ENCODE measurements at places on chromosomes 16 and 17.

DNA sequence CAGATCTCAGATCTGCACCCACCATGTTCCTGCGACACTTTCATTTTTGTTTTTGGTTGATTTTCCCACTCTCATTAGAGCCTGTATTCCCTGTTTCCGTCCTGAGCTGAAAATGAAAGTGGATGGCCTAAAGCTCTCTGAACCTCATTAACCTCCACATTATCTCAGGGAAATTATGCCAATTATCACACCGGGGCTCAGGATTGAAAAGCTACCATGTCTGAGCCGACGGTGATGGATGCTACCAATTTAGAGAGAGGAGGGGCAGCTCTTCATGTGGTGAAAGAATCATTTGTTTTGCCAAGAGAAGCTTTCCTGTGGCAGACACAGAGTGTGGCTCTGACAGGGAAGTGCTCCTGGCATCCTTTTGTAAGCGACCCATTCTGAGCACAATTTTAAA, 410.4 kb upstream of the CDH11 start:
- DNase-seq: no peak

DNA sequence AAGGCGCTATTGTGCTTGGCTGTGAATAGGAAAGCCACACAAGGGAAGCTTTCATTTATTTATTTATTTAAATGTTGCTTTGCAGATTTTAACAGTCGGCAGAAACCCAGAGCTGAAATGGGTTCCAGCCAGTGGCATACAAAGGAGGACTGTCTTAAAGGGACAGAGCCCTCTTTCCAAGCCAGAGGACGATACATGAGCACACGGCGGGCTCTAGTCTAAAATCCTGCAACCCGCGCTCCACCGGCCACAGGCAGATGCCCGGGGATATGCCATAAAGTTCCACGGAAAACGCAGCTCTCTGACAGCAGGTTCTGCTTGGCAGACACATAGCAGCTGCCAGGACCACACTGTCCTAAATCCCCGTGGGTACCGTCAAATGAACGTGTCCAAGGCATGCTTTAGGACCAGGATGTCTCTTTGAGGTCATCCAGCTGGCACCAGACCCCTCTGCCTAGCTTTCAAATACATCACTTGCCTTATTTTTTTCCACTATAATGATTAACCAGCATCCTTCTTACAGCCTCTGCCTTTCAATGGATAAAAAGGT, 64.6 kb downstream of the CYTH1 start:
- DNase-seq: peak; percentile 91

GRCh38 chr17:51734462-51734861, 424.1 kb downstream of the CA10 start:
- DNase-seq: no peak

DNA sequence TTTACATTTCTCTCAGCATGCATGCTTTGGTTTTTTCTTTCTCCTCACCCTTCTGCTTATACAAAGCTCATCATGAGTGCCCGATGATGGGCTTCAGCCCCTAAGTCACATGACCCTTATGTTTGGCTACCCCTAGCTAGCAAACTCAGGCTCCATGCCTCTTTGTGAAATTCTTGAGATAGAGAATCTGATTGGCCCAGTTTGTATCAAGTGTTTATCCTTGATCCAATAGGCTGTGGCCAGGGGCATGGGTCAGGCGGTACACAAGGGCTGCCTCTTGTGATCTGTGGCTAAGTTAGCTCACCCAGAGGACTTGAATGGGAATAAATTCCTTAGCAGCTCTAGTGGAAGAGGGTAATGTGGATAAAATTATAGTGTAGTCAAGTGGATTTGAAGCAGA, 11.5 kb upstream of the TOX3 start:
- DNase-seq: no peak

DNA sequence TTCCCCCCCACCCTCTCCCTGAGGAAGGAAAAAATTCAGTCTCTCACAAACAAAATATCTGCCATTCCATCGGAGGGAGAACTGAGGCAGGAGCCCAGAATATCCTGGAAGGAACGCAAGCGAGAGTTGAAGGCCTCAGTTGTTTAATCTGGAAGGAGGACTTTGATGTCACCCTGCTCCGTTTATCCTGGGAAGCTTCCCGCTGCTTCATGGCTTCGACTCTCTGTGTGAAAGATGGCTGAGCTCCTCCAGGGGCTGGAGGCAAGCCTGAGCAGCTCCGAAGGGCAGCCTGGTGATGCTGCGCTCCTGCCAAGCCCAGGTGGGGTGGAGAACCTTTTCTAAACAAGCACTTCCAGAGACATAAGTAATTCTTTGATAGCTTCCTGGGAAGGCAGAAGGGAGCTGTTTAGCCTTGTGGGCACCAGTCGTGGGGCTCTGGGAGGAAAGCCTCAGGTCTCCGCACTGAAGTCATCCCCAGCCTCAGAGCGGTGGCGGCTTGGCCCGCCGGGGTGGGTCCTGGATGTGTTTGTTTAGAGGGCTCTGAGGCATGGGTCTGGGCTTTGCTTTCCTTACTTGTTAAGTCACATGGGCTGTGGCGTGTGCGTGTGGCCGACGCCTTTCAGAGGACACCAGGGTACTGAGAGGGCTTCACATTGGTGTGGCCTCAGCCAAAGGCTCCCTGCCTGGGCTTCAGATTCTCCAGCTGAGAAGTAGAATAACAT, 7.9 kb downstream of the NKD1 start:
- DNase-seq: no peak

GRCh38 chr17:37300683-37301082, 75.1 kb upstream of the C17orf78 start:
- no peak for DNase-seq

- no peak for DNase-seq
Observed at GRCh38 chr16:50252082-50252611, 14.2 kb upstream of the ADCY7 start.

GRCh38 chr16:24999856-25000461, 15.2 kb downstream of the ARHGAP17 start:
- no peak for DNase-seq

- peak; percentile 59 for DNase-seq
Observed at GRCh38 chr16:19168371-19169081, 486 bp downstream of the SYT17 start.

GRCh38 chr17:47301831-47302230, 21.9 kb upstream of the EFCAB13 start:
- no peak for DNase-seq

Data from C1 segment of cervical spinal cord (tissue), 14 donors.